Ascending aorta (tissue), 2 donors: ENCODE measurements at places on chromosomes 11 and 22. TPM values are rescaled to one million over a fixed set of nuclear protein-coding genes. Genes with fewer than 3 reads are reported as not detected.

The MCM5 gene
- total RNA-seq: 31.1 TPM

The PARVG gene
- total RNA-seq: 19.9 TPM

The EFCAB6 gene
- total RNA-seq: 8.6 TPM

DNA sequence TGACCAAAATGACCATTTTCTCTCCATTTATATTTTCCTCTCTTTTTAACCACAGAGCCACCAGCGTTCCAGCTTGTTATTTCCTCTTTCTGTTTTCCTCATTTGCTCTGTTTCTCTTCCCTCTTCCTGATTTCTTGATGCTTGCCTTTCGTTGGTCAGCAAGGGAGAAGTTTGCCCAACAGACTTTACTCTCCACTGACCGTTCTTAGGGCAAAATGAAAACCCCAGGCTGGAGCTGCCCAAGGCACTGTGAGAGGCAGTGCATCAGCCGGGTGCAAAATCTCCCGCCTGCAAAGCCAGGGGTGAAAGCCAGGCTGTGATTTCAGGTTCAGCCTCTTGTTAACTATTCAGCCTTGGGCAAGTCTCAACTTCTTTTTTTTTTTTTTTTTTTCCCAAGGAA is 26.1 kb upstream of the APLP2 start:
- no peaks in the 10 kb centered on the region for H3K27me3 ChIP-seq
- no peaks in the 10 kb centered on the region for H3K36me3 ChIP-seq
- DNase-seq: no peak
- no peak overlapping the region for H3K4me3 ChIP-seq
- H3K27ac ChIP-seq: no peak overlapping the region
- H3K4me1 ChIP-seq: no peaks in the 10 kb centered on the region

DNA sequence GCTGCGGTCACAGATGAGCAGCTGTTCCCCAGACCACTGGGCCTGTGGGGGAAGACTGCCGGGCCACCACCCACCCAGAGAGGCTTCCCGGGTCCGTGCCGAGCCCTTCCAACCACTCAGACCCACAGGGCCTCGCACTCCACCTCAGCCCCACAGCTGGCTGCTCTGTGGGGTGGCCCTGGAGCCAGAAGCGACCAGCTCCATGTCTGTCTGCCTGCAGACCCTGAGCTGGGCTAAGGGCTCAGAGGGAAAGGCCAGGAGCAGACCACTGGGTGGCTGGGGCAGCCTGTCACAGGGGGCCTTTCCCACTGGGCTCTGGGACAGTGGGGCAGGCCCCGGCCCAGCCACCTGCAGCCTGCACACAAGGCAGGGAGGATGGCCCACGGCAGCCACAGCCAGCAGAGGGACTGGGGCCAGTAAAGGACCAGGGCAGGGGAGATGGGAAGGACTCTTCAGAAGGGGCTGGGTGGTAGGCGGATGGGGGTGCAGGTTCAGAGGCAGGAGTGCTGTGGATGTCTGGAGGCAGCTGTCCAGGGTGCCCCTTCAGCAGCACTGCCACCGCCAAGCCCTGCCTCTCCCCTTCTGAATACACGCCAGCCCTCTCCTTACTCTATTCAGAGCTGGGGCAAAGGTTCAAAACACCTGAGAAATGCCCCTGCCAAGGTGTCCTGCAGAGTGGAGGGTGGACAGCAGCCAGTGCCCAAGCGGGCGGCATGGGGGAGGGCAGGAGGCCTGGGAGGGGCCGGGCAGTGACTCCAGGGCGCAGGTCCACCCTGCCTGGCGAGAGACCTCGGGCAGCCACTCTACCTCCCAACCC is 32.2 kb downstream of the GNB1L start:
- no peak overlapping the region for H3K4me3 ChIP-seq
- DNase-seq: no peak
- no peak overlapping the region for H3K27ac ChIP-seq

The IGSF22 gene
- total RNA-seq: not detected

- H3K36me3 ChIP-seq: no peaks in the 10 kb centered on the region
- no peak for DNase-seq
- no peak overlapping the region for H3K27ac ChIP-seq
- no peak overlapping the region for H3K4me3 ChIP-seq
Observed at GRCh38 chr11:27621405-27622161, 78.7 kb downstream of the BDNF start.

DNA sequence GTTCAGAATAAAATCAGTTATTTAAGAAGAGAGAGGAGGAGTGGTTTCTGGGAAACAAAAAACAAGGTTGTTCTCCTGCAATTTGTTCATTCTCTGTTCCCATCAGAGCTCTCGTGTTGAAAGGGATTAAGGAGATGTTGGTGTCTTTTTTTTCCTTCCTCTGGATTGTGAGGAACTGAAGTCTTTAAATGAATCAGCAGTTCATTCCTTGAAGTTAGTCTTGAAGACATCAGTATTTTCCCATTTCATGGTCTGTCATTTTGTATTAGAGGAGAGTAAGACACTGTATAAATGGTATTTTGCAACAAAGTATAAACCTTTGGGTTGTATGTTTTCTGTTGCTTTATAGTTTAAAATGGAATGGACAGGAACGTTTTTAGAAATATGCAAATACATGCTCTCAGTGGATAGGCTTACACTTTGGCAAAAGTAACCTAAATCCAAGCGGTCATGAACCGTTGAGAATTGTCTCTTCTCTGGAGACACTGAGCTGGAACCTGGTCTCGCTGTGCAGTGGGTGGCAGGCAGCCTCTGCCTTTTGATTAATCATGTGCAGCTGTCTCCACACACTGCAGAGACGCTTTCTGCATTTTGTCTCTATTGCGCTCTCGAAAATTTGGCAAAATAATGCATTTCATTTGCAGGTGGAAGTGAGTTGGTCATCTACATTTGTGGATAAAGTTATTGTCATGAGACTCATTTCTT is 33.0 kb downstream of the SAMM50 start:
- H3K4me1 ChIP-seq: no peaks in the 10 kb centered on the region
- H3K36me3 ChIP-seq: peaks cover 81% of the 10 kb centered on the region
- no peak overlapping the region for H3K4me3 ChIP-seq
- H3K27me3 ChIP-seq: no peaks in the 10 kb centered on the region
- no peak for DNase-seq

GRCh38 chr22:27853424-27853823 is 51.9 kb upstream of the MN1 start:
- no peak for DNase-seq
- peaks cover 4% of the 10 kb centered on the region for H3K4me1 ChIP-seq
- H3K27ac ChIP-seq: no peak overlapping the region

The TMX2 gene
- total RNA-seq: 65.3 TPM
